ENCODE measurements at places on chromosomes 12 and 14.

- no peak for DNase-seq
Measured at GRCh38 chr14:63642656-63643382, 1.1 kb upstream of the WDR89 start.

- no peak for DNase-seq
Measured at GRCh38 chr14:101878822-101879528, 85.4 kb upstream of the DYNC1H1 start.

DNA sequence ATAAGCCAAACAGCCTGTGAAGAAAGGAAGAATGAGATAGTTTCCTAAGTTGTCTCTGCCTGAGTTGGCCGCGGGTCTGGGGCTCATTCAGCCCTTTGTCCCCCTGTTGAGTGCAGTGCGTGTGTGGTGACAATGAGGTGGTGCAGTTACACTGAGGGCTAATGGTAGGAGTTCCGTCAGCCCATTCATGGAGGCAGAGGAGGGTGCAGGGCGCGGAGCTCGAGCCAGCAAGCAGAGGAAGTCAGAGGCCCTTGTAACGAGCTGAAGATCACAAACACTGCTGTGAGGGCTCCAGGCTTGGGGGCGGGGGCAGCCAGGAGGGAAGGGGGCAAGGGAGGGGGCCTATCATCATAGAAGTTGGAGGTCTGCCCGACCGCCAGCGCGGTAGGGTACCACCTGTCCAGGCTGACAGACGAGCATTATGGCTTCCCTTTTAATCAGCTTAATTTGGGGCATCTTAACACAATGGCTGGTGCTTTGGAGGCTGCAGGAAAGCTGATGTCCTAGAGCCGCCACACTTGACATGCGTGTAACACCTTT is 20.5 kb downstream of the CCND2 start:
- no peak for DNase-seq

GRCh38 chr12:103758310-103759089 is 82.5 kb downstream of the NT5DC3 start:
- no peak for DNase-seq

- DNase-seq: no peak
Measured at GRCh38 chr14:73432124-73432523, 26.2 kb downstream of the NUMB start.

GRCh38 chr14:76690502-76691105 is 70.7 kb upstream of the VASH1 start:
- DNase-seq: no peak

DNA sequence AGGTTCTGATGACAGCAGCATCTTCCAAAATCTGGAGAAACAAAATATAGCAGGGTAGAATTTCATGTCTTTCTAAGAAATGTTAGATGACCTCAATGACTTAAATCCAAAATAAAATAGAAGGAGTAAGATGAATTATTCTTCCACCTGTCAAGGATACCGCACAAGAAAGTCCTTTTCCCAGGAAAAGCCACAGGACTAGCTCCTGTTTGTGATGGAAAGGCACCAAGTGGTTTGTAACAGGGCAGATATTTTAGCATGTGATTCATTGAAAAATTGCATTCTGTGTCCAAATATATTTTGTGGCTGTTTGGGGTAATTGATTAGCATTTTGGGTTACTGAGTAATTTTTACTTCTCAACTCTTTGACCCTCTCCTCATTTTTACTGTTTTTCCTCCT is 2.7 kb downstream of the CD163L1 start:
- no peak for DNase-seq
